ENCODE measurements at places on chromosomes 6 and 20.

GRCh38 chr6:167526465-167527368 lies 201.8 kb downstream of the TTLL2 start:
- DNase-seq, result no peak

DNA sequence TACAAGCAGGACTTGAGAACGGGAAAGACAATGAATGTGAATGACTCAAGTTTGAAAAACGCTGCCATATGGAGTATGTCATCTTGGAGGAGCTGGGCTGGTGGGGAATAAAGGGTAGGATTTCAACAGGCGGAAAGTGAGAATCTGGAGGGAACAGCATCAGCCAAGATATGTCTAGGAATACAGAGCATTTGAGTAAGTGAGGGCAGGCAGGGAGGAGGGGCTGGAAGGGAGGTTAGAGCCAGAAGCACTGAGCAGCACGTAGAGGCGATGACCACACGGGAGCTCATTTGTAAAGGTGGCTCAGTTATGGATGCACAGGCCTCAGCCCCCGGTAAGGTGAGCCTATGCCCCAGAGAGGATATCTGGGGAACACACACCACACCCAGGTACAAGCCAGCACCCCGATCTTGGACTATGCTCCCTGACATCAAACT lies 115.1 kb downstream of the ZMYND8 start:
- peak; percentile 98 for DNase-seq

DNA sequence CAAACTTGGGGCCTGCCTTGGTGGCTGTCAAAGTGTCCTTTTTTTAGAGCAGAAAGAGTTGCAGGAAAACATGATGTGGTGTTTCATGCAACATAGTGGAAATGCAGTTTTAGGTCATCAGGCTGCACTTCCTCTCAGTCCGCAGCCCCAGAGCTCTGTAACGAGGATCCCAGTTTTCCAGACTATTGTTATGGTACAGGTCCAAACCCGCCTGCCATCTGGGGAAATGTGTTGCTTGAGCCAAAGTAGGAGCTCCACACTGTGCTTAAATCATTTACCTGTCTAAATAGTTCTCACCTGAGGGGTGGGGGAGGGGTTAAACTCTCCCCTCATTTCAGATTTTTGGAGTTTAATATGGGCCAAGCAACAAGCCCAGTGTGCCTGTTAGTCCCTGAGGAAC lies 59.8 kb downstream of the GOPC start:
- DNase-seq, result peak; percentile 59

DNA sequence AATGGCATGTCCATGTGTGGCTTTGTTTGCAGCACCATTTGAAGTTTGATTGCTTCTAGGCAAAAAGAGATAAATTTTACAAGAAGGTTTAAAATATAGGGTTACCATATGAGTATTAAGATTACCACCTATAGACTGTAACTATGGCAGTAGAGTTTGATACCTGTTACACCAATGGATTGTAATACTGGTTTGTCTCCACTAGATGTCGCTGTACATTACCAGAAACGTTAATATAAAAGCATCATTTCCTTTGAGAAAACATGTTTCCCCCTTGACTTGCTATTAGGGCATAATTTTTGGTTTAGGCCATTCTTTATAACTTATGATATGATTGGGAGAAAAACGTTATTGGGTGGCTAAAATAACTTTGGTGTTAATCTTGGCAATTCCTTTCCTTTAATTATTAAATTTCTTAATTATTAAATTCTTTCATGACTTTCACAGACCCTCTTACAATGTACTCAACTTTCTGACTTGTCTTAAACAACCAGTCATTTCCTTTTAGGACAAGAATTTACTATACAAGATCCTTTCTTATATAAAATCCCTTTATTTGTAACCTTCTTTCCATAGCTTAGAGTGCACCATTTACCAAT lies 42.8 kb downstream of the HLA-DPB1 start:
- peak; percentile 62 for DNase-seq

GRCh38 chr20:25487306-25487705 lies 79.8 kb downstream of the GINS1 start:
- DNase-seq, result peak; percentile 76

GRCh38 chr6:54291146-54291545 lies 17.1 kb upstream of the TINAG start:
- no peak for DNase-seq

GRCh38 chr6:2876210-2877056 lies 26.7 kb downstream of the SERPINB9 start:
- DNase-seq, result no peak

Measured in NCI-H2171 treated with DMSO at 0.1 percent for 48 hours (cell line).